ENCODE measurements at places on chromosomes 3 and 15.

- DNase-seq: peak; percentile 62
These were observed 223.4 kb upstream of the CGNL1 start for GRCh38 chr15:57152666-57153539.

DNA sequence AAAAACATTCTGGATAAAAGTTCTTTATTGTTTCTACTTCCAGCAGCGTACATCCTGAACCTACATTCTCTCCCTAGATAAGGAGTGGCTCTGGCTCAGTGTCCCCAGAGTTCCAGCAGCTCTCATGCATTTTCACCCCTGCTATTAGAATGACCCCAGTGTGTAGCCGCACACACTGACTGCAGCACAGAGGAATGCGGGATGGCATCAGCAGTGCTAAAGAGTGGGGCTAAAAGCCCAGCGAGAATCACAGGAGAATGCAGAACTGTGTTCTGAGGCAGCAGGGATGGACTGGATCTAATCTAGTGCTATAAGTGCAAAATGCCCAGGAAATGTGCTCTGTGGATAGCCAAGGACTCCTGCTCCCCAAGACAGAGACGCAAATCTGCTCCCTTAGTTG is 66.4 kb upstream of the TJP1 start:
- DNase-seq: peak; percentile 81

- DNase-seq: no peak
These were observed 82.7 kb downstream of the FOXB1 start for GRCh38 chr15:60086681-60087429.

DNA sequence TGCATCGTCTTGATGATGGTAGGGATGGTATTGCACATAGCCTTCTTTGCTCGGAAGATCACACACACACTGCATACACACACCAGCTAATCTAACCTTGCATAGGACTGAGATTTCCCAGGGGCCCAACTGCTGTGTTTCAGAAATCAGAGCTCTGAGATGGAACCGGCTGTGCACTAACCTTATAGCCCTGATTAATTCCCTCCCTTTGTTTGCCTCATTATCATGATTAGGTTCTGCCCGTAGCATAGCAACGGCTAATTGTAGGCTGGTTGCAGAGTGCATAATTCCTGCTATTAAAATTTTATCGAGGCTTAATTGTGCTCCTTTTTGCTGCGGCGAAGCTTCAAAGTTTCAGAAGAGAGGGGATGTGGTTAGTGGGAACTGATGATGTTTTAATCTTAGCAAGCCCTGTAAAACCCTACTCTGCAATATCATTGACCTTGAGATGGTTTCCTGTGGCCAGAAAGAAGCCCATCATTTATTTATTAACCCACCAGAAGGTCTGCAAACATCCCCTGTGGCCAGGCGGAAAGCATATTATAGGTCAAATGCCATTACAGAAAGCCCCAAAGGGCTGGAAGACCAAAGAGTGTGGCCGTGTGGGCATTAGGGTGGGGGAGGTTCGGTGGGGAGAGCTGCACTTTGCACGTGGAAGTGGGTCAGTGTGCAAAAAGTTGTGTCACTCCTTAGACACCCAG is 56.2 kb upstream of the GLCE start:
- no peak for DNase-seq

- DNase-seq: no peak
These were observed 31.9 kb upstream of the SPRED1 start for GRCh38 chr15:38220606-38221273.

DNA sequence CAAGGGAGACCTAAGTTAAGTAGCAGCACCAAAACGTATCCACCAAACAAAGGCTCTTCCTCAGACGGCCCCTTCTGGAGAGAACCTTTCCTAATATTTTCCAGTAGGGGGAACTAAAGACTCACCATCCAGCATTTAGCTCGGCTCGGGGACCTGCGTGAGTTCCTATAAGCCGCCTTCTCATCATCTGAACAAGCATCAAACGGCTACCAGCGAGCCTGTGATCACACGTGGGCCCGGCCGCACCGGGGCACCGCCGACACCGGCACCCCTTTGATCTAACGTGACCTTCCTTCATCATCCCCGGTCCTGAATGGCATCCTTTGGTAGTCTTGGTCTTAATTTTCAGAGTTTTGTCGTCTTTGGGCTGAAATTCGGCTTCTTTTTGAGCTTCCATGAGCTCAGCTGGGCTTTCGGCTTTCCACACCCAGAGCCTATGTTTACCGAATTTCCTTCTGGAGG is 1.4 kb upstream of the ROBO2 start:
- DNase-seq: peak; percentile 89

DNA sequence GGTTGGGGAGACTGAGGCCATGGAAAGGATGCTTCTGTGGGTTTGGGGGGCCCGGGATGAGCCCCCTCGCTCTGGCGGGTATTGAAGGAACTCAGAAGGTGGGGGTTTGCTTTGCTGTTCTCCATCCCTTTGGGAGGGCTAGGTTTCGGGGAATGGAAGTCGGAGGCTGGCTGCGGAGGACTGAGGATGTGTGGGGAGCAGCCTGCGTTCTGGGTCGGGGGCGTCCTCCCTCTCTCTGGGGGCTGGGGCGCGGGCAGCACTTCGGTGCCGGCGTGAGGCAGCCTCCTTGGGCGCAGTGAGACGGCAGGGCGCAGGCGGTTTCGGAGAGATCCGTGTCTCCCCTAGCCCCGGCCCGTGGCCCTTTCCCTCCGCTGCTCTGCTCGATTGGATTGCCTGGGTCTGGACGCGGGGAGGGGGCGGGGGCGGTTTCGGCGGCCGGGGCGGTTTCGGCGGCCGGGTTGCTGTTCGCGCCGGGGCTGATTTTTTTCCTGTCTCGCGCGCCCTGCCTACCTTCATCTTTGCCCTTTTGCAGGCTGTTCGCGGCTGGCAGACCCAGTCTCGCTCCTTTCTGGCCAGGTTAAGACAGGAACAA is 1.4 kb downstream of the PTPRG start:
- peak; percentile 37 for DNase-seq

- DNase-seq: no peak
These were observed 773.2 kb downstream of the OTOL1 start for GRCh38 chr3:162269636-162270458.

DNA sequence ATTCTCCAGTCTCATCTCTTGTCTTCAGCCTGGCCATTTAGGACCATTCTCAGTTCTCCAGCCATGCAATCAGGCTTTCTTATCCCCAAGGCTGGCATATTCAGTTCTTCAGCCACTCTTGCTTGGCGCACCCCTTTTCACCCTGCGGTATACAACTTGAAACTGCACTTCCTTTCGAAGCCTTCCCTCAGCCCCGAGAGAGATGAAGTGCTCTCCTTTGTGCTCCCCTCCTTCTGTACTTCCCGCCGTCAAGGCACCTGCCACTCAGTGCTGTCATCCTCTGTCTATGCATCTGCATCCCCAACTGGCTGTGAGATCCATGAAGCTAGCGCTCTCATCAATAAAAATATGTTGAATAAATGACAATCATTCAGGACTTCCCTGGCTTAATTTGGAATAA is 45.7 kb downstream of the MORC1 start:
- DNase-seq: no peak

GRCh38 chr3:143526011-143526545 is 322.2 kb downstream of the SLC9A9 start:
- peak; percentile 45 for DNase-seq

DNA sequence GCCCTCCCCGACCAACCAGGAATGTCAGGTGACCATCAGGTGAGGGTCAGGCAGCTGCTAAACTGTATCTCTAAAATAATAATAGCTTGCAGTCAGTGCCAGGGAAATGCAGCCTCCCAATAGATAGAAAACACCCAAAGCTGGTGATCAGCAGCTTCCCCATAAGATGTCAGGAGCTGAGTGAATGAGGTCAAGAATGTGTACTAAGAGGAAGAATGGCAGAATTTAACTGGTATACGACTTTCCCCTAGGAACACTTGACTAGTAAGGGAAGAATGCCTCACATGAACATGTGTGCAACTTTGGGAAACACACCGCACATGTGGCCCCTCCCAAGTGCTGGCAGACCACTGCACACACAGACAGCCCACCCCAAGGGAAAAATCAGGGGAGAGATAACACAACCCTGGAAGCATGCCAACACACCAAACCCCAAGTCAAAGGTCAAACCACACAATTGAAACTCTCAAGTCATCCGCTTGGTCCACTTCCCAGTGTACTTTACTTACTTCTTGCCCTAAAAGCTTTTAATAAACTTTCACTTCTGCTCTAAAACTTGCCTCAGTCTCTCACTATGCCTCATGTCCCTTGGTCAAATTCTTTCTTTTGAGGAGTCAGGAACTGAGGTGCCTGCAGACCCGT is 806.5 kb downstream of the OTOL1 start:
- DNase-seq: peak; percentile 52

GRCh38 chr15:39270934-39271333 is 309.9 kb upstream of the THBS1 start:
- peak; percentile 95 for DNase-seq

- no peak for DNase-seq
These were observed 249.9 kb downstream of the DOCK3 start for GRCh38 chr3:50924638-50925037.

GRCh38 chr15:89769366-89769765 is 6.8 kb upstream of the MESP2 start:
- DNase-seq: no peak

- DNase-seq: no peak
These were observed 48.0 kb downstream of the RASGRP1 start for GRCh38 chr15:38516626-38517025.

Data from mesenchymal stem cell (in vitro differentiated cells and primary cell).